ENCODE measurements at places on chromosomes 13 and 19.

GRCh38 chr13:113927661-113928581 lies 46.0 kb downstream of the C13orf46 start:
- DNase-seq = no peak

DNA sequence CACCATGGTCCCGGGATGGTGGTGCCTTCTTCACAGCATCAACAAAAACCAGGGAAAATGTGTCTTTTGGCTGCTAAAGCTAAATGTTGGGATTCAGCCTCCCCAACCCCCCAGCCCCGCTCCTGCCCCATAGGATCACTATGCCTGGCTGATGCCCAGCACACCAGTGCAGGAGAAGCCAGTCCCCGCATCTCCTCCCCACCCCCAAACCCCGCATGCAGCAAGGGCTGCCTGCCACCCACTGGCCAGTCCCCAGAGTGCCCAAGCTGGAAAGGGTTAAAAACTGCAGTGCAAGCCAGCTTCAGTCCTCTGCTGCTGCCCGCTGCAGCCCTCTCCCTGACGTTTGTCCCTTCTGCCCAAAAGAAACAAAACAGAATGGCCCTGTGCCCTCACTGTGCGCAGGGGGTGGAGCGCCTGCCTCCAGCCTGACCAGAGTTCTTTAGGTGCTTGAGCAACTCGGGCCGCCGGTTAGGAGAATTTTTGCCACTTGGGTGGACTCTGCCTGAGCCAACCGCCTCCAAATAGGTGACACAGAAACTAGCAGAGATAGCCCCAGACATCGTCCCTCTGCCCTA lies 3.7 kb downstream of the CALM3 start:
- DNase-seq = no peak

GRCh38 chr13:47656651-47657050 lies 344.4 kb downstream of the SUCLA2 start:
- no peak for DNase-seq

- no peak for DNase-seq
These were observed 8.7 kb downstream of the CD177 start for GRCh38 chr19:43362179-43362578.

GRCh38 chr19:34669305-34669704 lies 7.7 kb downstream of the SCGB2B2 start:
- no peak for DNase-seq

DNA sequence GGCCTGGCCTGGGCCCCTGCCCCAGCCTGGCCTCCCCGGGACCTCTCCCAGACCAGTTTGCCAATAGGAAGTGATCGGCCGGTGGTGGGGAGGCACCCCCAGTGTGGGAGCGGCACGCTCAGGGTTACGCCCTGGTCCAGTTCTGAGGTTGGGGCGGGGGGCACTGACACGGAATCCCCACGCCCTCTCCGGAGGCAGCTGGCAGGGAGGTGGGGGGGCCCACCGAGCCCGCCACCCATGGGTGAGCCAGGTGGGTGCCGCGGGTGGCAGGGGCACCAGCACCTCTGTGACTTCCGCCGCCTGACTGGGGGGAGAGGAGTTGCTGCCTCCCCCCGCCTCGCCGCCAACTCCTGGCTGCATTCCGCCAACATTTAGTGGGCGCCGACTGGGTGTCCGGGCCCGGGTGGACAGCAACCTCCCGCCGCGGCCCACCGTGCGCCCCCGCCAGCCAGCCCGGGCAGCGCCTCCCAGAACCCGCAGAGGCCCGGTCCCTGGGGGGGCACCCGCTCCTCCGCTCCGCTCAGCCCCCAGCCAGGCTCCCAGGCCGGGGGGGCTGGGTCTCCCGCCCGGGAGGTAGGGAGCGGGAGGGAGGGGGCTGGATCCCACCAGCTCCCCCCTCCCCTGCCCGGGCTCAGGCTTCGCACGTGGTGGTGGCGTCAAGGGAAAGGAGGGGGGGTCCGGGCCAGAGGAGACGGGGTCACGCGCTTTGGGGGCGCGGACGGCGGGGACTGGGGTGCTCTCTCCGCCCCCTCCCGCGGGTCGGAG lies 2.0 kb downstream of the ZBTB7A start:
- DNase-seq = no peak

GRCh38 chr13:89465366-89465765 lies 1794.2 kb downstream of the SLITRK5 start:
- no peak for DNase-seq

DNA sequence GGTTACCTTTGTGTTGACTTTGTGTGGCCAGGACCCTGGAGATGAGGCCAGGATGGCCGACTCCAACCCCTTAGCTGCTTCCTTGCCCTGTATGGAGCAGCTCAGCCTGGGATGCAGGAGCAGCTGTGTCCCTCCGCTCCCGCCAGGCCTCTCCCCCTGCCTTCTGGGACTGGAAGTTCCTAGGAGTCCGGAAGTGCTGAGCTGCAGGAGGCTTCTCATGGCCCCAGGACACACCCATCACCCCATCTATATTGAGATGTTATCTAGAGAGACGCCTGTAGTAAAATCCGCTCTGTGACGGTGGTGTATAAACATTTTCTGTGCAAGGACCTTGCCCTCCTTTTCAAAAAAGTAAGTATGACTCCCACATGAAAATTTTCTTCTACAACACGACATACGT lies 27.0 kb downstream of the WTIP start:
- DNase-seq = no peak

DNA sequence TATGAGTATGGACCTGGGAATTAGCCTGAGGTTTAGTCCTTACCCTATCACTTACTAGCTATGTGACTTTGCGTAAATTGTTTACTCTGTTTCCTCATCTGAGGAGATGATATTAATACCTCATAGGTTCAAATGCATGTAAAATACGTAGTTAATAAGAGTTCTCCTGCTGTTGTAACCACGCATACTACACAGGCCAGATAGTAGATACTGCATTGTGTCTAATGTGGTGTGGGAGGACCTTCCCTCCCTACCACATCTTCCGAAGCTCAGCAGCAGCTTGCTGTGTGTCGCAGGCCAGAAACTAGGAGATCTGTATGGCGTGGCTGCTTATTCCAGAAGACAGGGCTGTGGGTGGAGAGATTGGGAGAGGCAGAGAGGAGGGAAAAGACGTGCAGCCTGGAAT lies 23.0 kb downstream of the GTF2F2 start:
- no peak for DNase-seq

- no peak for DNase-seq
These were observed 63.4 kb downstream of the SLC7A1 start for GRCh38 chr13:29532116-29532515.

DNA sequence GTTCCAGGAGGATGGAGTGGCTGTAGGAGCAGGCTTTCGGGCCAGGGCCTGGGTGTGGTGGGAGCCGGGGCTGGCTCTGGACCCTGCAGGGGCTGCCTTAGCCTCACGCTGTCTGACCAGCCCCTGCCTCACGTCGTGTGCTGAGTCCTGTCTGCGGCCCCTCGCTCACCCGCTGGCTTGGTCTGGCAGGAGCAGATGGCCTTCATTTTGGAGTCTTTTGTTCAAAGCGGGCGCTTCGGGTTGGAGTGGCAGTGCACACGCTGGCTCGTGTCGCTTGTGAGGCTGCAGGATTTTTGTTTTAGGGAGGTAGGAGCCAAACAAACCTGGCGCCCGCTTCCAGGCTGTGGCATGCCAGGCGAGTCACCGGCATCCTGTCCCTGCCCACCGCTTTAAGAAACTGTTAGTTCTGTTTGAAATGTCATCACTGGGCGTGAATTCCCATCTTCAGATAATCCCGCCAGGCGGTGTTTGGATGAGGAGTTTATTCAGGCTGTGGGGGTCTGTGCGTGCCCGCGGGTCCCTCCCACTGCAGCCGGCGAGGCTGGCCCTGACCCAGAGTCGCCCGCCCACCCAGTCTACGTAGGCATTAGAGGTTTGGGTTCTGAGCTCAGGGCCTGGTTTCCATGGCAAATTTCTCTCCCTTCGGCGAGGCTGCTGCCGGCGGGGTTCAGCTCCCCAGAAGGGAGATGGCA lies 89.8 kb downstream of the KDM4B start:
- no peak for DNase-seq

GRCh38 chr13:33182729-33183128 lies 102.8 kb downstream of the STARD13 start:
- no peak for DNase-seq

DNA sequence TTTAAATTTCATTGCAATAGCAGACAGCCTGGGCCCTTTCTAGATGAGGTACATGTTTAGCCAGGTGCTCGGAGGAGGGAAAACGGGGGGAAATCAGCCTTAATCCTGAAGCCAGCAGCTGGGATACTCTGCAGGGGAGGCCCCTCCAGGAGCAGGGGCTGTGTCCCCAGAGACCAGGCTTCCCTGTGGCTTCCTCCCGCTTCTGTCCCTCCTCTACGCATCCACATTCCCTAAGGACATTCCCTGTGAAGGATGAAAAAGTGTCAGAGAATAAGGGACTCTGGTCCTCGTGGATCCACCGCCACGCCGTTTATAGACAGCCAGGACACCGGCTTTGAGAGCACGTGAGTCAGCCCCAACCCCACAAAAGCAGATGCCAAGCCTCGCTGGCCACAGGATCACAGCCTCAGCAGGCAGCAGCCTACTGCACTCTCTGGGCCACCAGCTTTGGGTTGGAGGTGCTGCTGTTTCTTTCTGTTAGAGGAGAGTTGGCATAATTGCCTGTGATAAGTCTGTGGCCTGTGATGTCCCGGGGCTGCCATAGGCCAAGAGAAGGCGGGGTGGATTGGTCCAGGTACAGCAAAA lies 36.7 kb upstream of the RANBP3 start:
- DNase-seq = no peak

- DNase-seq = no peak
These were observed 83.6 kb upstream of the KLF12 start for GRCh38 chr13:74217811-74218210.

GRCh38 chr13:53254500-53254899 lies 225.9 kb downstream of the OLFM4 start:
- no peak for DNase-seq

DNA sequence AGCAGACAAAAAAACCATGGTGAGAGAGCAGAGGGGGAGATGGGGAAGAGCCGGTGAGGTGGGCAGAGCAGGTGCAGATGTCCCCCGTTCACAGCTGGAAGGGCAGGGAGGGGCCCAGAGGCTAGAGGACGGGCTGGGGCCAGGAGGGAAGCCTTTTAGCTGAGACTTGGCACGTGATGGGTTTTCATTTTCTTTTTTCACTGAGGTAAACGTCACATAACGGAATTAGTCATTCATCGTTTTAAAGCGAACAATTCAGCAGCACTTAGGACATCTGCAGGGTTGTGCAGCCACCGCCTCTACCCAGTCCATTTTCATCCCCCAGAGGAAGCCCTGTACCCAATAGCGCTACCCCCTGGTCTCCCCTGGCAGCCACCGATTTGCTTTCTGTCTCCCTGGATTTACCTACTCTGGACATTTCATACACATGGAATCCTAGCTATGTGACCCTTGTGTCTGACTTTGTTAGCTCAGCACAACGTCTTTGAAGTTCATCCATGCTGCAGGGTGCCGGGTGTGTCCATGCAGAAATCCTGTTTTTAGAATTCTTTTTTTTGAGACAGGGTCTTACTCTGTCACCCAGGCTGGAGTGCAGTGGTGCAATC lies 16.0 kb upstream of the EMC10 start:
- no peak for DNase-seq

DNA sequence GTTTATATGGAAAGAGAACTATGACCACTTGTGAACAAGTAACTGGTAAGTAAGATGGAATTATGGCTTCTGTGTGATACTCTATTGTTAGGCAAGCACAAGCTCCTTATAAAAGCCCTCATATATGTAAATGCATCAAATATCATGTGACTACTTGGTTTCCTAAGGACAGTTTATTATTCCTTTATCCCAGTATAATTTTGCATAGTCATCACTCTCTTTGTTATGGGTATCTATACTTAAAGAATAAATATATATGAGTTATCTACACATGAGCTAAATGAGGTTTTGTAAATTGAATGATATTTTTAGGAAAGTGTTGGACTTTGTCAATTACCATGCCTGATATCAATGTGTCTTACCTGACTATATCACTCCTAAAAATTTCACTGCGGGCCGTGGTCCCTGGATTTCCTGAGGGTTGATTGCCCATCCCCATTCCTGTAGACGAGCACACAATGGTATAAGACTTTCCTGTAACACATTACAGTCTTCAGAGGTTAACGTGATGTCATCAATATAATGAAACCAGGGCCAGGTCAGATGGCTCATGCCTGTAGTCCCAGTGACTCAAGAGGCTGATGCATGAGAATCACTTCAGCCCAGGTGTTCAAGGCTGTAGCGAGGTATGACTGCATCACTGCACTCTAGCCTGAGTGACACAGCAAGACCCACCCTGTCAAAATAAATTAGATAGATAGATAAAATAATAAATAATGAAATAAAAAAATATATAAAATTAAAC lies 20.7 kb downstream of the ZNF844 start:
- no peak for DNase-seq

DNA sequence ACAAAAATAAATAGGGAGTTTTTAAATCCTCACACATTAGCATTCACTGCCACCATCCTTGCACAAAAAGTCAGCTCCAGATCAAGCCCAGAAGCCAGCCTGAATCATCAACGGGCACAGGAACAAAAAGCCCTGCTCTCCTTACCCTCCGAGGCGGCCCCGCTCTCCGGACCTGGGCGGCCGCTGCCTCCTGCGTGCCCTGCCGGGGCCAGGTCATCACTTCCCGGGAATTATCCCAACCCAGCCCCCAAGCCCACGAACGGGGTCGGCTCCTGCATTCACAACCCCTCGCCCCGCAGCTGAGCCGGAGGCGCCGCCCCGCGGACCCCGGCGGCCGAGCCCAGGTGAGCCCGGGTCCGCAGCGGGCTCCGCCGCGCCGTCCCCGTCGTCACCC lies 754 bp downstream of the DNAJB1 start:
- no peak for DNase-seq

GRCh38 chr19:2010135-2010668 lies 5.3 kb downstream of the BTBD2 start:
- no peak for DNase-seq

DNA sequence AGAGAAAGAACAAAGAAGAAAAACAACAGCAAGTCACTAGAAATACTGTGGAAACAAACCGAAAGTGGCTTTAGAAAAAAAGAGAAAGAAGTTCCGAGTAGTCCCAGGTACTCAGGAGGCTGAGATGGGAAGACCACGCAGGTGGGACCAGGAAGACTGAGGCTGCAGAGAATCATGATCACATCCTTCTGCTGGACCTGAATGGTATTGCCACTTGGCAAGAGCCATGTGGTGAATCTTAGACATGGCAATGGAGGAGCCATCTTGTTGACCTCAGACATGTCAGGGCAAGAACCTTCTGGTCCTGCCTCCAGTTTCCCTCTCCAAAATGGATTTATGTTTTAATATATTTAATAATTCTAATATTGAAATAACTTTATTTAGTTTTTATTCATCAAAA lies 37.4 kb upstream of the ZNF724 start:
- DNase-seq = no peak

DNA sequence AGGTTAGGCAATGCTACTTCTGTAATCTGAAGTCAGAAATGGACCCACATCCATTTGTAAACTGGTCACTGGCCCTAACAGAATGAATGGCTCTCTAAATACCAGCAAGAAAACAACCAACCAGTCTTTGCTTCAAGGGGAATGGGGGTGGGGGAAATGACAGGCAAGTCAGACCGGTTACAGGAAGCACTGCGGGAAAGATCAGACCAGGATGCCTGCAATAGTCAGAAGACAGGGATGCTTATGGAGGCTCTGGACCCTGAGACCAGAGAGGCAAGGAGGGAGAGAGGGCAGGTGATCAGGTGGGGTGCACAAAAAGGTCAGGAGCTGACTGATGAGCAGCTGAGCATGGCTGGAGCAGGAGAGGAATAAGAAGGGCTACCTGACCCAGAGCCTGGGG lies 13.1 kb downstream of the MED26 start:
- DNase-seq = no peak

GRCh38 chr19:29563486-29564101 lies 37.8 kb downstream of the VSTM2B start:
- no peak for DNase-seq

GRCh38 chr13:73065665-73066340 lies 7.0 kb downstream of the KLF5 start:
- no peak for DNase-seq
